ENCODE measurements at places on chromosomes 5 and 9.
A peak's percentile ranks its signal among the peaks of the same experiment; 100 is the strongest.

DNA sequence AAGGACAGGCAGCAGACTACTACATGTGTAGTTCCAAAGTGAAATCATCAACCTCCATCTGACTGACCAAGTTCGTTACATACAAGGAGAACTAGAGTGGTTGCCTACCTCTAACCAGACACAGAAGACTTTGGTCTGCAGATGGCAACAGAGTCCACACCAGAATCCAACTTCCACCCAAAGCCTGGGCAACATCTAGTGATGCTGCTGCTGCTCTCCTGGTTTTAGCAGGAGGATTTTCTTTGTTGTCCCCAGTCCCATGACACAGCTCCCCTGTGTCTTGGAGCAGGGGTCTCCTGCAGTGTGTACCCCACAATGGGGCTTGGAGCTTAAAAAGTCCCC lies 46.4 kb upstream of the APC start:
- no peak for DNase-seq

GRCh38 chr9:95188459-95188858 lies 129.1 kb downstream of the FANCC start:
- no peak for DNase-seq

GRCh38 chr9:136773386-136774044 lies 9.2 kb upstream of the LCN15 start:
- no peak for DNase-seq

GRCh38 chr5:149636191-149636860 lies 55.0 kb downstream of the ARHGEF37 start:
- no peak for DNase-seq

- peak; percentile 93 for DNase-seq
Measured at GRCh38 chr9:99752417-99753109, 69.1 kb upstream of the NR4A3 start.

DNA sequence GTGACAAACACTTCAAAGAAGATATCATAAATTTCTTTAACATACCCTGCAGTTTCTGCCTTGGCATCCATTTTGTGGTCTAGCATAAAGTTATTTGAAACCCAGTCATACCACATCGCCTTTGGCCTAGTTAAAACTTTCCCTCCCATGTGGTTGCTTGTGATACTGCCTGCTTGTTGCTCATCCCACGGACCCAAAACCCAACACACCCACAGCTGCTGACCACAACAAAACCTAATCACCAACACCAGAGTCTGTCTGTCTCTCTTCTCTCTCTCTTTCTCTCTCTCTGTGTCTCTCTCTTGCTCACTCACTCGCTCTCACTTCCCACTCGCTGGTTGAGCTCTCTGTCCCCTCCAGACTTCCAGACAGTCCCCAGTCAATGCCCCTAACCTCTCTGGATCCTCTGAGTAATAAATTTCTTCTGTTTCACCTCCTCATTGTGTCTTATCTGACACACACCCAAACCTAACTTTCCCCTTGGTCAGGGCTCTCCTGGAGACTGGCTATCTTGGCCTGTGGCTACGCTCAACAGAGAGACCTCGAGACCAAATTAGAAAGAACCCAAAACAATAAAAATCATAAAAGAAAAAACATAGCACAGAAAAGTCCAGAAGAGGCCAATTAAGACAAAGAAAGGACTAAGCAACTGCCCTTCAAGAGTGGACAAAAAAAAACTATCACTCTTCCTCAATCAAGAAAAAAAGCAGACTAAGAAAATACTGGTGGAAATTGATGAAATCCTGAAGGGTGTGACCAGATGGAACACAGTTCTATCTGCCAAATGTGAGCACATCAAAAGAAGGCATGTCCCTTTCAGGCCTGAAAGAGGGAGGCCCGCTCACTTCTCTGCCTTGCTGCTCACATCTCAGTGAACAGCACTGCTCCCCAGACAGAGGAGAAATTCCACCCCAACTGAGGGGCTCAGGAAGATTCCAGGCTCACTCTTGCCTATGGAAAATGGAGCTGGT lies 41.5 kb downstream of the TTLL11 start:
- peak; percentile 88 for DNase-seq

- DNase-seq: peak; percentile 74
Measured at GRCh38 chr5:158013939-158014338, 155.0 kb upstream of the CLINT1 start.

DNA sequence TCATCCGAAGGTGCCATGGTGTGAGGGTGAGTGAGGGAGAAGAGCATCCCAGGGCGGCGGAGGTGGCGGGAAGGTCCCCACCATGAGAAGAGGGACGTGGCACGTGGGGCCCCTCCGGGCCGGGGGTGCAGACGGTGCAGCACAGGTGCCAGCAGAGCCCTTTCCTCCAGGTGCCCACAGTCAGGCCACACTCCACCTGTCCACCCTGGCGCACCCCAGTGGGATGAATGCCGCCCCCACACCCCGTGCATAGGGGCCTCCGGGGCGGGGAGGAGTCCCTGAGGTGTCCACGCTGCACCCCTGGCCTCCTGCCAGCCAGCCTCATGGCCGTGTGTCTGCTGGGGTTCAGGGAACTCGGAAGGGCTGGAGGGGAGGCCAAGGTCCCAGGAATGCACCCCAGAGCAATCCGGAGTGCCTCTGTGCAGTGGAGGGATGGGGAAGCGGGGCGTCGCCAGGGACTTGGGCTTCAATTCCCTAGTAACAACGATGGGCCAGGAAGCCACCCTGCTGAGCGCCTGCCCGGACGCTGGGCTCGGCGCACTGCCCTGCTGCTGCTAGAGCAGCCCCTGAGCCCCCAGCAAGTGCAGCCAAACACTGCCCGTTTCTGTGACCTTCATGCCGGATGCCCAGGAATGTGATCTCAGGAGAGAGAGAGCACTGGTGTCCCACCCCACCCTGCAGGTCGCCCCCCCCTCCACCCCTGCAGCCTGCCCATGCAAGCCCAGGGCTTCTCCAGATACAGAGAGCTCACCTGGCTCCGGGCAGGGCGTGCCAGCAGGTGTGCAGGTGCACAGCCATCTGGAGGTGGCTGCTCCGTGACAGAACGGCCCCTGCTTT lies 8.8 kb upstream of the NACC2 start:
- no peak for DNase-seq

GRCh38 chr9:99485459-99485858 lies 263.4 kb downstream of the SEC61B start:
- peak; percentile 86 for DNase-seq

GRCh38 chr9:132969783-132970182 lies 8.7 kb upstream of the GFI1B start:
- no peak for DNase-seq

All from fibroblast of mammary gland (primary cell).